ENCODE measurements at places on chromosomes 12 and 14.

- no peak for DNase-seq
These were observed 447.1 kb downstream of the ZFP36L1 start for GRCh38 chr14:68345738-68346137.

- no peak for DNase-seq
These were observed 47.3 kb upstream of the GTF2A1 start for GRCh38 chr14:81268016-81268416.

DNA sequence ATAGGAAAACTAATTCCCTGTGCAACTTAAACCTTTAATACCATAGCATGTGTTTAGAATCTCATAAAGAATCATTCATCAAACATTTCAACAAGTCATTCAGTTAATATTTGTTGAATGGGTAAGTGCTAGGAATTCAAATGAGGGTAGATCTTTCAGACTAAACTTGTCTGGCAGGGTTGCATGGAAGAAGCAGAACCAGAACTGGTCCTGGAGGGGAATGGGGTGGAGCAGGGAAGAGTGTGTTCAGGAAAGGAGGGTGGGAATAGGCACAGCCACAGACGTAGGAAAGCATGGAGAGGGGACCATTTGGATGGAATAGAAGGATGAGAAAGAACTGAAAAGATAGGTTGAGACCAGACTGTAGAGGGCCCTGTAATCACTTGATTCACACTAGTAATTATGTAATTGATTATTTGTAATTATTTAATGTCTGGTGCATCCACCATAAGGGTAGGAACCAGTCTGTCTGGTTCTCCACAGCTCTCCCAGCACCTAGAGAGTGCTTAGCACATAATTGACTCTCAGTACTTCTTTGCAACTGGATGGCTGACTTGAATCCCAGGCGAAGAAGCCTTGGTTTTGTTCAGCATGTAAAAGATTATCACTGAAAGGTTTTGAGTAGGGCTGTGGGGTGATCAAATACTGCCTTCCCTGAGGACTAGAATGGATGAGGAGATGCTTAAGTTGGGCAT is 3.0 kb upstream of the MAP3K9 start:
- DNase-seq: no peak

- no peak for DNase-seq
These were observed 51.3 kb downstream of the KCNA5 start for GRCh38 chr12:5094986-5095385.

All from activated T-cell treated with anti-CD3 and anti-CD28 coated beads, Interleukin-2, amount 50 U/mL, for 1 hour (primary cell).